Activated T-helper 1 cell treated with anti-CD3 and anti-CD28 coated beads, Interleukin-12 subunit alpha, Interleukin-12 subunit beta, Interleukin-2, Interleukin-4 antibody, amounts not matched to agents 30 ng/mL and 10 ng/mL and 1 ng/mL, durations not matched to agents 14 hours and 24 hours and 36 hours (primary cell): ENCODE measurements at places on chromosomes 2 and 18. TPM values are rescaled to one million over a fixed set of nuclear protein-coding genes. Genes with fewer than 3 reads are reported as not detected.

The PFN4 gene
- not detected in 2 replicates for total RNA-seq

The PIEZO2 gene
- total RNA-seq, result not detected in 2 replicates

The RNU2-63P gene
- total RNA-seq, result 28.5 and 32.9 TPM in 2 replicates

The SLC9A4 gene
- total RNA-seq, result 0.10 TPM in 1 of 2 replicates, not detected in the other

The IL18R1 gene
- 57.8 and 61.3 TPM in 2 replicates for total RNA-seq

The LAMA3 gene
- not detected in 2 replicates for total RNA-seq

The HOXD13 gene
- total RNA-seq, result not detected in 2 replicates

The LRRTM1 gene
- not detected in 2 replicates for total RNA-seq

The CPSF3 gene
- total RNA-seq, result 74.3 and 74.7 TPM in 2 replicates

The ATG16L1 gene
- total RNA-seq, result 42.4 and 42.7 TPM in 2 replicates

The UGT1A4 gene
- not detected in 2 replicates for total RNA-seq

The IDH1 gene
- 23.8 and 23.9 TPM in 2 replicates for total RNA-seq

The ZC3H15 gene
- total RNA-seq, result 107 and 111 TPM in 2 replicates

The TNFAIP6 gene
- not detected in 2 replicates for total RNA-seq
